ENCODE measurements at places on chromosomes 7 and 10.

DNA sequence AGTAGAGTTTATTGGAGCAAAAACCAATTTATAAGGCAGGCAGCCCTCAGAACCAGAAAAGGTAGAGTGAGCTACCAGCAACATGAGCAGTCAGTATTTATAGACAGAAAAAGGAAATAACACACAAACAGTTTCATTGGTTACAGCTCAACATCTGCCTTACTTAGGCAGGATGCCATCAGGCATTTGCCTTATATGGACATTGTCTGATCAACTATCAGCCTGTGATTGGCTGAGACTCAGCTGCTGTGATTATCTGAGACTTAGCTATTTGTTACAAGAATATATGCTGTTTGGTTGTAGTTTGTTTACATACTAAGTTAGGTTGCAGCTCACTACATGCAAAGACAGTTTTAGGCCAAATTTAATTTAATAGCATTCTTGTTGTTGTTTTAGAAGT lies 60.4 kb upstream of the CDK1 start:
- DNase-seq, result no peak

- DNase-seq, result no peak
Observed at GRCh38 chr7:20157456-20157855, 59.7 kb downstream of the MACC1 start.

DNA sequence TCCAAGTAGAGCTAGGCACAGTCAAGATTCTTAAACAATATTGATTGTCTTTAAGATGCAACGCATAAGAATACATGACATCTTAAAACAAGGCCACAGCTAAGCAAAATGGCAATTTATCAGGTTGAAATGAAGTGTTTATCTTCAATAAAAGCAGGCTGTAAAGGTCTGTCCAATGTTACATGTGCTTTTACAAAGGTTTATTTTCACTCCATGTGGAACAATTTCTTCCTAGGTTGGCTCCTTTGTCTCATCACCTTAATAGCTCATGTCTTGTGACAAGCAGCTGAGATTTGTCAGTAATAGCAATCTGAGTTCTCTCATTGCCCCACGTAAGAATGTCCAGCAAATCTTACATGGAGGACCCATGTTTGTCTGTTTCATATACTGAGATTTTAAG lies 437.6 kb downstream of the GPAM start:
- DNase-seq, result no peak

DNA sequence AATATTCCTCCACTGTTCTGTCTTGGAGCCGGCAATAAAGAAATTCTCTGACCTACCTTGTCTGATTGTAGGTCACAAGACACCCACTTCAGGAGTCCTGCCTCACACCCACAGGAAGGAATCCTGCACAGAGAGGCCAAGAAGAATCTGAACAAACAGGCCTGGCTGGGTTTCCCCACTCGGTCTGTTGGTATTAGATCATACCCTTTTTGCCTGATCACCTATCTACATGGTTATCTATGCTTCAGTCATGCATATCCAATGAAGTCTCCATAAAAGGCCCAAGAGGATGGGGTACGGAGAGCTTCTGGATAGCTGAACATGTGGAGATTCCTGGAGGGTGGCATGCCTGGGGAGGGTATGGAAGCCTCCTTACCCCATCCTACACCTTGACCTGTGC lies 12.3 kb downstream of the OGDH start:
- DNase-seq, result no peak

DNA sequence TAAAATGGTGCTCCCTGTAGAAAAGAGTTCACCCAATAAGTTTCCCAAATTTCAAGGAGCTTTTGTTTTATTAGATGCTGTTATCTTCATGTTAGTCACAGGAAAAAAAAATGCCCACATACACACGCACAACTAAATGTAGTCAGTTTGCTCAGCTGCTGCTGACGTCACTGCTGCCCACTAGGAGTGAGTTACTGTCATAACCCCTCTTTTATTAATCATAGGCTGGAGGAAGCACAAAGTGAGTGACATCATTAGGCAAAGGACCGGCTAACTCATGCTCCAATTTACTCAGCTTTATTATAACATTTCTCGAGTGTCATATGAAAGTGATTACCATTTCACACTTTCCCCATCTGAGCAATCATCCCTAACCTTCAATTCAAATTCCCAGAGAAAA lies 6.7 kb upstream of the INHBA start:
- DNase-seq, result no peak

Measured in activated T-cell treated with anti-CD3 and anti-CD28 coated beads for 4 hours (primary cell).